ENCODE measurements at places on chromosomes 13 and 19.

GRCh38 chr19:7858109-7858770 is 15.9 kb downstream of the PRR36 start:
- no peak for DNase-seq

- DNase-seq = no peak
Observed at GRCh38 chr13:27631665-27632064, 10.0 kb downstream of the POLR1D start.

DNA sequence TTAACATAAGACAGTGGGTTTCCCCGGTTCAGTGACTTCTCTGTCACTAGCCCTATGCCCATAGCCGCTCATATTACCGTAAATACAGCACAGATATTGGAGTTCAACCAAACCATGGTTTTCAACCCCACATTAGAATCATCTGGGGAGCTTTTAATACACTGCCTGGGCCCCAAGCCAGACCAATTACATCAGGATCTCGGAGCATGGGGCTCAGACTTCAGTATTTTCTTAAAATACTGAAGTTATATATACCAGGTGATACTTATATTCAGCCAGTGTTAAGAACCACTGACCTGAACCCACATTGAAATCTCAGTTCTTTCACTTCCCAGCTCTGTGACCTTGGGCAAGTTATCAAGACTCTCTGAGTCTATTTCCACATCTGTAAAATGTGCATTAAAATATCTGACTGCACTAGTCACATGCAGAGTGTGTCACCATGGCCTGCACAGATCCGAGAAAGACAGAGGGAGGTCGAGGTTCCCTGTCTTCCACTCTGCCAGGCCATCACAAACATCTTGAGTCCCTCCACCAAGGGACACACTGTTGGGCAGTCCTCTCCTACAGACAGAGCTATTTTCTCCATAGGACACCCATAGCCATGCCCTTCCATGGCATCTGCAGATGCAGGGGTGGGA is 32.2 kb upstream of the IPO5 start:
- no peak for DNase-seq

GRCh38 chr13:57825066-57825465 is 193.5 kb downstream of the PCDH17 start:
- no peak for DNase-seq

DNA sequence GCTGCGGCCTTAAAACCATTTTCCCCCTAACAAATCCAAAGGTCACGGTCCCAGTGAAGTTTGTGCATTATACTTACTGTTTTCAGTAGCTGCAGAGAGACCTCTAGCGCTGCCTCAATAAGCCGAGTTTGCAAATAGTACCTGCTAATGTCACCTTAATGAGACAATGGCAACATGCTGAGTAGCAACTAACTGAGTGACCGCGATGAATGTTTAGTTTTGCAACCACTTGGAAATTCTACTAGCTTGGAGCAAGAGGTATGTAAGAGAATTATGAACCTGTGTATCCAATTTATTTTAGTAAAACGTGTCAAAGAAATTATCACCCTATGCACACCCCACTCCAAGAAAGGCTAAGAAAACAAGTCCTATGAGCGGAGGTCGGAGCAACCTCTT is 1.2 kb downstream of the KPNA3 start:
- DNase-seq = no peak

GRCh38 chr13:113078902-113079780 is 26.4 kb upstream of the F7 start:
- no peak for DNase-seq

GRCh38 chr13:29105779-29106178 is 285.6 kb downstream of the MTUS2 start:
- DNase-seq = no peak

DNA sequence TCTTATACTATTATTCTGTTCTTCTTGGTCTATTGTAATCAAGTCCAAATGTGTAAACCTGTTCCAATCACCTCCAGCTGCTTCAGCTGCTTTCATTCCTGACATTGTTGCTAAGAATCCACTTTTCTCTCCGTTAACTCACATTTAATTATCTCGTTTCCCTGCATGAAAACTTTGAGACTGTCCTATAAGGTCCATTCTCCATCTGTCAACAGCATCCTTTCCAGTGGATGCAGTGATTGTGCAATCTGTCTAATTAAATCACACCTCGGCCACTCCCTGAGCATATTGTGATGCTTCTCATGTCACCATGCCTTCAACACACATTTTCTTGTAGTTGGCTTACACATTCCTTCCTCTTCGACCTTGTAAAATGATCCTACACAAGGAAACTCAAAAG is 1626.9 kb upstream of the SLC10A2 start:
- no peak for DNase-seq

DNA sequence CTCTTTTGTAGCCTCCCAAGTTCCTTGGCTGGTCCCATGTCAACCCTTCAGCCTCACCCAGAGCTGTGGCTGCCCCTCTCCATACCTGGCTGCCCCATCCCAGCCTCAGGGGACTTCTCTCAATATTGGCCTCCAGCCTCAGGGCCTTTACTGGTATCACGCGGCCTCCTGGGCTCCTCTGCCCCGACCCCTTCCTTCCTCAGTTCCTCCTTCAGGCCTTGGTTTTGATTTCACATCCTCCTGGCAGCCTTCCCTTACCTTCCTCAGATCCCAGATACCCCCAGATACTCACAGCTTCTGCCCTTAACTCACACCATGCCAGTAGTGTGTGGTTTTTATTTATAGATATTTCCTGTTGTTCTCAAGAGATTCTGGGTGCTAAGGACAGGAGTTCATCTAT is 12.8 kb upstream of the SCN1B start:
- DNase-seq = no peak

DNA sequence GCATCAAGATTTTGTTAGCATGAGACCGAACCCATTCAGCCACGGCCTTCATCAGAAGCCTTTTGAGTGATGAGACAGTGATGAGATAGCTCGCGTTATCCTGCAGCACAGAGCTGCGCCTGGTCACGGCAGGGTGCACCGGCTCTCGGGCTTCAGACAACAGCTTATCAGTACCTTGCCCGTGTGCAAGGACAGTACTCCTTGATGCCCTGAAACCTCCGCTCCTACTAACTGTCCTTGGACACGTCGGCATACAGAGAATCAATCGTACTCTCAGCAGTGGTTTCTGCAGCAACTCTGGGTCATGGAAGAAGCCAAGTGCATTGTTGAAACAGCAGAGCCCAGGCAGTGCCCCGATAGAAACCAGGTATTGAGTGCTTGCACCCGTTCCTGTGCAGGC is 40.7 kb downstream of the IRS2 start:
- DNase-seq = no peak

DNA sequence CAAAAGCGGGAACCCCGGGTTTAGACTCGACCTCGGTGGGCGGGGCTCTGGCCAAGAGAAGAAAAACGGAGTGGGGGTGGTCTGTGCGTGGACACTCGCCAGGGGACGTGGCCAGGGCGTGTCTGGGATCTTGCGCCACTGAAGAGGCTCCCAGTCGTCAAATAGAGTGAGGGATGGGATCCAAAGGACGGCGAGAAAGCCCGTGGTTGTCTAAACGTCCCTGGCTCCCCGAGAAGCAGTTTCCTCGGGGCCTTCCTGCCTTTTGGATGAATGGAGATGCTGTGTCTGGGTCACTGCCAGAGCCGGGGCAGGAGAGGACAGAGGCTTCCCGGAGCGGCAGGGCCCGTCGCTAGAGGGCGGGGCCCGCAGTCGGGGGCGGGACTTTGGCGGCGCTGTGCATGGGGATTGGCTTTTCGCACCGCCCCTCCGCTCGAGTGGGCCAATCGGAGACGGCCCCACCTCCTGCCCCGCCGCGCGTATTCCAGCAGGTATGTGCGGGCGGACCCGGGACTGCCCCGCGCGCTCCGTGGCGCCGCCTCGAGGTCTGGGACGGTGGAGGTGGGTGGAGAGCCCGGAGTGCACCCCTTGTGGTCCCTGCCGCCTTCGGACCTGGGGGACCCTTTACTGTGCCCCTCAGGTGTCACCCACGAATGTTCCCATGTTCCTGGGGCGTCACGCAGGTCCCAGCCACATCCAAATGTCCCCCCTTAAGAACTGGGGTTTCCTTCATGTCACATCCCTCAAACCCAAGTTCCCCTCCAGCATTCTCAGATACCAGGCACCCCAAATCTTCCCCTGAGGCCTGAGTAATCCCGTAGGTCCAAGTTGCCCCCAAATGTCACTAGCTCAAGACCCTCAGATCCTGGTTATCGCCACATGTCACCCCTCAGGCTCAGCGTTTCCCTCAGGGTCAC is 38.3 kb downstream of the ZSWIM4 start:
- DNase-seq = no peak

- no peak for DNase-seq
Observed at GRCh38 chr13:80094526-80094925, 246.4 kb downstream of the SPRY2 start.

DNA sequence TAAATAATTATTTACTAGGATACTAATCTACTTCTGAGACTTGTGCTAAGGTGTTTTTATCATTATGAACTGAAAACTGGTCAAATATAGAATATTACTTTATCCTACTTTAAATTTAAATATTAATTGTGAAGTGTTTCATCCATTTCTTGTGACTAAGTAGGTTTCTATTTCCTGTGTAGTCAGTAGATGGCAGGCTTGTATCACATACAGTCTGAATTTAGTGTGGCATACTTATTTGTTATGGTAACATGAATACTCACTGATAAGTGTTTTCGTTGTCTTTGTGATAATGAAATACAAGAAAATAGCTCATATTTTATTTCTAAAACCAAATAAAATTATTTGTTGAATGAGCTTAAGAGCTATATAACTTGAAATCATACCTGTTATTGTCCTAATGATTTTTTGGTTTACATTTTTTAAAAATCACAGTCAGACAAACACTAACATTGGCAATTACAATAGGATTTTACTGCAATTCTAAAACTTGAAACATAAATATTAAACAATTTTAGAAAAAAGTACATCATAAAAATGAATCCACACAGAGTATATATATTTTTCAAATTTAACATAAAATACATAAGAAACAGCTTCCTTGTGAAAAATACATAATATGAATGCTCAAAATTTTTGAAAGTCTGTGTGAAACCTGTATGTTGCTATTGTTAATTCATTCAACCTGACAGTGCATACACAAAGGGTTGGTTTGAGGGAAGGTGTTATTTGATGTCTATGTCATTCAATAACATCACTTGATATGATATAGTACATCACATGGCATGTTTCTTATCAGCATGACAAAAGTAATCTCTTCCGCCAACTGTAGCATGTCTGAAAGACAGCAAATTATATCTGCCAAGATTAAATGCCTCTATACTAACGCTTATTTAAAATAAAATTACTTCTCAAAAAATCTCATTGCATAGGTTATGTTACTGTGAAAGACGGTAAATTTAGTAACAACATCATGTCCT is 904.8 kb upstream of the PCDH20 start:
- peak; percentile 13 for DNase-seq

GRCh38 chr13:50810998-50811397 is 32.5 kb downstream of the DLEU7 start:
- DNase-seq = no peak

- DNase-seq = no peak
Observed at GRCh38 chr13:40536443-40537113, 129.9 kb downstream of the FOXO1 start.

DNA sequence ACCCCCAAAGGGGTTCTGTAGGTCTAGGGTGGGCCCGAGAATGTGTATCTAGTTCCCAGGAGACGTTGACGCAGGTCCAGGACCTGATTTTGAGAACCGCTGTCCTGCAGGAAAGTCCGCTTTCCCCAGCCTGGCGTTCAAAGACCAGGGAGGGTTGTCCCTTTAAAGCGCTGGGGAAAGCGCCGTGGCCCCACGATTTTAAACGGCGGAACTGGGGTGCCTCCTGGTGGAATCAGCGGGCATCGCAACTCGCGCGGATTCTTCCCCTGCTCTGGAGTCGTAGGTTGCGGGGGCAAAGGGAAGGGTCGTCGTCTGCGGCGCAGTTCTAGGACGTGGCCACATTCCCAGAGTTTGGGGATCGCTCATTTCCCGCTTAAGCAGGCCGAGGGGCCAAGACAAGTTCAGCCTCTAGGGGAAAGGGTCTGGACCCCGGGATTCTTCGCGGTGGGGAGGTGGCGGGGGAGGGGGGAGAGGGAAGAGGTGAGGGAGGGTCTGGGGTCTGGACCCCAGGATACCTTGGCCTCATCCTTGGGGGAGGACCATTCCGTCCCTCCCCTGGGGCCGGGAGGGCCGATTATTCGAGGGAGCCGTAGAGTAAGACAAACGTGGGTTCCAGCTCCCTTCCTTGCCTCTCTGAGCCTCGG is 7.7 kb downstream of the PNMA8B start:
- no peak for DNase-seq

DNA sequence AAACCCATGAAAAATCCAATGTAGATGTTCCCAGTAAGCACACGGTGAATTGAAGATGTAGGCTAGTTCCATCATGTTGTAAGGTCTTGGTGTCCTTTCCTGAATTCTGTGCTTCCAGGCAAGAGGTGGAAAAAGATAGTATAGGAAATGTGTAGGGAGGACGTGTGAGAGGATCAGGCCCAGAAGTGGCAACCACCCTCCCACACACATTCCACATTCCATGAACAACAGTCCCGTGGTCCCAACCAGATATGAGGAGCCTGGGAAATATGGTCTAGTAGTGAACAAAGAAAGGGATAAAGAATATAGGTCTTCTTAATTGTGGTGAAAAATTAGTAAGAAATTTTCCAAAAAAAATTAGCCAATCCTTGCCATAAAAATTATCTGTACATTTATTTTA is 1254.2 kb upstream of the SLC10A2 start:
- no peak for DNase-seq

DNA sequence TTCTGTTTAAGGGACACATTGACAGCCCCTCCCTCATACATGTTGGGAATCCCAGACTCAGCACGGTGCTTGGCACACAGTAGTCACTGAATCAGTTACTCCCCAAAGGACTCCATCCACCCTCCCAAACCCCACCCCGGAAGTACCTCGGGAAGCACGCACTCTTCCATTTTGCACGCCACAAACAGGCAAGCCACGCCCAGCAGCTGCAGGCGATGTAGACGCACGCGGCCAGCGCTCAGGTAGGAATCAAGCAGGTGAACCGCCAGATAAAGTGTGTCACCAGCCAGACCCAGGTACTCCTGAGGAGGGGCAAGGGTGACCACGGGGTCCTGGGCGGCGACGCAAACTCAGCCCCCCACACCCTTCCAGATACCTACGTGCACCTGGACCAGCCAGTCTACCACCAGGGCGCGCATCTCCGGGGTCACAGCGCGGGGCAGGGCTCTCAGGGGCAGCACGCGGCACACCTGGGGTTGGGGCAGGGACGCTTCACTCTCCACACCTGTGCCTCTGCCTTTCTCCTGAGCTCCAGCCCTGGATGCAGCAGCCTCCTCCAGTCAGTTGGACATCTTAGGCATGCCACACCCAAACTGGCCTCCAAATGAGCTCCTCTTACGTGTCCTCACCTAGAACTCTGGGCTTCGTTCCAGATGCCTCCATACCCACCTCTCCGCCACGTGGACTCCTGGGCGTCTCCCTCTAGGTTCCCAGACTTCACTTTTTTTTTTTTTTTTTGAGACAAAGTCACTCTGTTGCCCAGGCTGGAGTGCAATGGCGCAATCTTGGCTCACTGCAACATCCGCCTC is 1.9 kb downstream of the CCNP start:
- DNase-seq = no peak

GRCh38 chr19:48568345-48568886 is 16.4 kb downstream of the SULT2B1 start:
- DNase-seq = no peak

GRCh38 chr19:48600679-48601417 is 5.7 kb upstream of the SPACA4 start:
- no peak for DNase-seq

GRCh38 chr19:41701401-41702075 is 6.9 kb upstream of the CEACAM5 start:
- DNase-seq = no peak

GRCh38 chr13:68439817-68440216 is 1209.7 kb upstream of the PCDH9 start:
- DNase-seq = peak; percentile 36

- no peak for DNase-seq
Observed at GRCh38 chr13:80374444-80374843, 33.5 kb upstream of the SPRY2 start.
